ENCODE measurements at places on chromosomes 3 and 15.

DNA sequence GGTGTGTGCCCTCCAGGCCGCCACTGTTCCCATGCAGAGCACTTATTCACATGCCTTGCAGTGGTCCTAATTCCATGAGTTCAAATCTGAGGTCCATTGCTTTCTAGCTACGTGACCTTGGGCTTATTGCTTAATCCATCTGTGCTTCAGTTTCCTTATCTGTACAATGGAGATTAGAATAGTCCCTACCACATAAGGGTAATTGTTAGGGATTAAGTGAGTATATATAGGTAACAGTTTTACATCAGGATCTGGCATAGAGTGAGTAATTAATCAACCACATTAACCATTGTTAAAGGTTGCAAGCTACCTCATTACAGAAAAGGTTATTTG is 7.6 kb downstream of the CPN2 start:
- no peak for DNase-seq

- no peak for DNase-seq
Measured at GRCh38 chr15:101613130-101614000, 38.8 kb downstream of the TM2D3 start.

- DNase-seq, result no peak
Measured at GRCh38 chr3:197010556-197011351, 18.9 kb downstream of the MELTF start.

DNA sequence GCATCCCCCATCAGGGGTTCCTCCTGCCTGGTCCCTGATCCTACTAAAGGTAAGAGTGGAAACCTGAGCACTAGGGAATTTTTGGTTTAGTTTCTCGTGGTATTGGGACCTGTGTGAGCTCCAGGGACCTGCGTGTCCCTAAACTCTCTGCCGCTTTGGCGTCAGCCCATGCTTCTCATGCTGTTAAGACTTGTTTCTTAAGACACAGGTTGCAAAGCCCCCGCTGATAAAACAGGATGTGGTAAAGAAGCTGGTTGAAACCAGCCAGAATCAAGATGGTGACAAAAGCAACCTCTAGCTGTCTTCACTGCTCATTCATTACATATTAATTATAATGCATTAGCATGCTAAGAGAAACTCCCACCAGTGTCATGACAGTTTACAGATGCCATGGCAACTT is 64.6 kb downstream of the LYZL4 start:
- DNase-seq, result no peak

DNA sequence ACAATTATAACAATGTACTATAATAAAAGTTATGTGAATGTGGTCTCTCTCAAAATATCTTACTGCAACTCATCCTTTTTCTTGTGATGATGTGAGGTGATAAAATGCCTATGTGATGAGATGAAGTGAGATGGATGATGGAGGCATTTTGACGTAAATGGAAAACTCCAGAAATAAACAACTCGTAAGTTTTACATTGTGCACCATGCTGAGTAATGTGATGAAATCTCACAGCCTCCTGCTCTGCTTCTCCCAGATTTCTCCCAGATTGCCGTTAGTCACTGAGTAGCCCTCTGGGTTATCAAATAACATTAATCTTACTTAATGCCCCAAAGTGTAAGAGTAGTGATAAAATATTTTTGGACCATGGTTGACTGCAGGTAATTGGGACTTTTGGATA is 64.8 kb upstream of the SLCO2A1 start:
- DNase-seq, result no peak

GRCh38 chr3:67653425-67654098 is 850 bp downstream of the SUCLG2 start:
- DNase-seq, result no peak

GRCh38 chr3:112736805-112737566 is 96.0 kb upstream of the CCDC80 start:
- no peak for DNase-seq

DNA sequence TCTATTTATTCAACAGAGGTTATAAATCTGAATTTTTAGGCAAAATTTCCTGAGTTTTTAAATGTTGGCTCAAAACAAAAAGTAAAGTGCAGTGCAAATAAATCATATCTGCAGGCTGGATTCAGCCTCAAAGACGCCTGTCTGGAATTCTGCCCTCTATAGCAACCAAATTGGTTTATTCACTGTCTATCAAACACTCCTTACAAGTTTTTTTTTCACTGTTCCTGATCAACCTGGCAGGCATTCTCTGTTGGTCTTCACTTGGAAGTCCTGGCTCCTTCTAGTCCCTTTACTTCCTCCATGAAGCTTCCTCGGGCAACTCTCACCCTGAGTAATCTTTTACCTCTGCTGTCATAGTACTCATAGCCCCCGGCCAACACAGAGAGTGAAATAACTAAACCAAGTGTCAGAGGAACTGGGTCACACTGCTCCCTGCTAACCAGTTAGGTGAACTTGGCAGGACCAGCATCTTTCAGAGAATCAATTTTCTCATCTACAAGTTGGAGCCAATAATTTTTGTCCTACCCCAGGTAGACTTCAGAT is 36.8 kb upstream of the TIPARP start:
- no peak for DNase-seq

- DNase-seq, result no peak
Measured at GRCh38 chr3:46489875-46490274, 7.9 kb upstream of the RTP3 start.

- no peak for DNase-seq
Measured at GRCh38 chr3:25834346-25834745, 44.5 kb downstream of the OXSM start.

DNA sequence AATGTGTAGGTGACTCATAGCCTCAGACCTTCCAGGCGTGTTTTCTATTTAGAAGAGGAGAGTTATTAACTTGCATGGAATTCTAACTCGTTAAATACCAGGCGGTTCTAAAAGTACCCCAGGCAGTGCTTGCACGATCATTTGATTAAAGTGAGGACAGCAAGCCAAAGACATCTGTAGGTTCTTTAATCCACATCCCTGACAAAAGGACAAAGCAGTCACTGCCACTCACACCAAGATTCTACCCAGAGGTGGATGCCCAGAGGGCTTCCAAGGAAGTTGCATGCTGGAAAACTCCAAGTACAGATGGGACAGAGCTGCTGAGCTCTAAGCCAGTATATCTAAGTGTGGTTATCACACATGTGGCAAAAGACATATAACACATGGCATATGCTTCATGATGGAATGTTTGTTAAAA is 372.1 kb downstream of the ROBO2 start:
- DNase-seq, result no peak

GRCh38 chr3:158105710-158106253 is 438 bp downstream of the SHOX2 start:
- DNase-seq, result no peak
